ENCODE measurements at places on chromosomes 3 and 15.

- no peak for DNase-seq
Measured at GRCh38 chr15:75170711-75171341, 30.9 kb upstream of the C15orf39 start.

DNA sequence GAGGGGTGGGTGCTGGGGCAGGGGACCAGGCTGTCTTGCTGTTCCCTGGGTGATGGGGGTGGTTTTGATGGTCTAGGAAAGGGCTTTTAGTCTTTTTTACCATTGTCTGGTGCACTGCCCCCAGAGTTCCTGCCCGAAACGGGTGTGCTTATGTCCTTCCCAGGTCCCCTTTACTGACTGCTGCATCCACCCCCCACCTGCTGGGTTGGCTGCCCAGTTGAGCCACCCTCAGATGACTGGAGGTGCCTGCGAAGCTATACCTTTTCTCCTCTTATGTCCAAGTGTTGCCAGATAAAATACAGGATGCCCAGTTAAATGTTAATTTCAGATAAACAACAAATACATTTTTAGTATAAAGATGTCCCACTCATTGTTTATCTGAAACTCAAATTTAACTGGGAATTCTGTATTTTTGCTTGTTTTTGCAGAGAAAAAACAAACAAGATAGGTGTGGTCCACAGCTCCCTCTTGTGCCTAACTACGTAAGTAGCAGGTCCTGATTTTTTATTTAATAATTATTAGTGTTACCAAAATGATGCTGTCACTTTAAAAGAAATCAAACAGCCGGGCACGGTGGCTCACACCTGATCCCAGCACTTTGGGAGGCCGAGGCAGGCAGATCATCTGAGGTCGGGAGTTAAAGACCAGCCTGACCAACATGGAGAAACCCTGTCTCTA is 6.1 kb upstream of the RPP14 start:
- DNase-seq: no peak

DNA sequence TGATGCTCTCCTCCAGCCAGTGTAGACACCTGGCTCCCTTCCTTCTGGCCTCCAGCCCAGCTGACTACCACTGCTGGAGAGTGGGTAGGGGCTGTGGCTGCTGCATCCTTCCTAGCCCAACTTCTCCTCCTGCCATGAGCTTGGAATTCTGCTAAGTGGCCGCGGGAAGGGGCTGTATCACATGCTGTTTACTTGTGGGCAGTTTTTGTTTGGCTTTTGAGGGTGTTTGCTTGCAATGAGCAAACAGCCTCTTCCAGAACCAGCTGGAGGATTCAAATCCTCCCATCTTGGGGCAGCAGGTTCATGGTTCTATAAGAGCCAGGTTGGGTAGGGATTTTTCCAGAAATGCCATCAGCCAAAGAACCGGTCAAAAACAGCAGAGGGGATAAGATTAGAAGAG is 9.0 kb downstream of the GASK1A start:
- no peak for DNase-seq

GRCh38 chr3:32104492-32104891 is 1.9 kb upstream of the GPD1L start:
- no peak for DNase-seq

- DNase-seq: no peak
Measured at GRCh38 chr3:143510601-143511000, 337.7 kb downstream of the SLC9A9 start.
